Astrocyte of the hippocampus (primary cell): ENCODE measurements at places on chromosomes 6 and 20.
A peak's percentile ranks its signal among the peaks of the same experiment; 100 is the strongest.

DNA sequence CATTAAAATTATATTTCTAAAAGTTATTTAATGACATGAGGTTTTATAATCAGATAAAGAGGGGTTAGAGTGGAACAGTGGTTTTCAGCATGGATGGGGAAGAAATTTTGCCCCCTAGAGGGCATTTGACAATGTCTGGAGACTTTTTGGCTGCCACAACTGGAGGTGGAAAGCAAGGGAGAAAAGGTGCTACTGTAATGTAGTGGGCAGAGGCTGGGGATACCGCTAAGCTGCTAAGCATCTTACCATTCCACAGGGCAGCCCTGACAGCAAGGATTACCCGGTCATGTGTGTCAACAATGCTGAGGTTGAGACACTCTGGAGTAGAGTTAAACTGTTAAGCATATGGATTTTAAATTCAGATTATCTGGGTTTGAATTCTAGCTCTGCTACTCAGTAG, 52.9 kb upstream of the FABP7 start:
- peak; percentile 43 for DNase-seq

GRCh38 chr6:148166339-148166968, 176.2 kb upstream of the SASH1 start:
- peak; percentile 70 for DNase-seq

DNA sequence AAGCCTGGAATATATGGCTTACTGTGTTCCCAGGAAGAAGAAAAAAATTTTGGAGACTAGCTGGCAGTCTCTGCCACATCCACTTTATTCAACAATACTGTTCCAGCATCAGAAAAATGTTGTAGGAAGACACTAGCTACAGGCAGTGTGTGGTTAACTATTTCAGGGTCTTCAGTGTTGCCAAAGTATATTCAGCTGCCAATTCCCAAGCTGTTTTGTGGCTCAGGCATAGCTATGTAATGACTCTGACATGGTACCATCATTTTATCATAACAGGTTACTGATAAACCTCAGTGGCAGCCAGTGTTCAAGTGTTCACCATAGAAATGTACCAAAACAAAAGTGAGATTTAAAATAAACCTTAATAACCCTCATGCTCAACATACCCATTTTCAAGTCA, 503.1 kb downstream of the ADGRB3 start:
- peak; percentile 79 for DNase-seq

DNA sequence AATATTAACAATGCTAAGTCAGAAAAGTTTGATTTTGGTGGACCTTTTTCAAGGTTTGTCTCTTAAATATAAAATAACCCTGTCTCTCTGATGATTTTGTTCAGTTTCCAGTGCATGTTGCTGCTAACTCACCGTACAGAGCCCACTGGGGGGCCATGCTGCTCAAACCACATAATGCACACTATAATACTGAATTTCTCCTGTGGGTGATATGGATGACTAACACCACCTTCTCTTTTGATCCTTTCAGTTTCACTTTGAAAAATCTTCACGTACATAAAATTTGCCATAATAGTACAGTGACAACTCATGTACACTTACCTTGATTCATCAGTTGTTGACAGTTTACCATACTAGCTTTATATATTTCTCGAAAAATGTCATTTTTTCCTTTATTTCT, 506.6 kb upstream of the MAN1A1 start:
- peak; percentile 6 for DNase-seq

- DNase-seq = peak; percentile 35
These were observed 8.1 kb downstream of the NEDD9 start for GRCh38 chr6:11224252-11224965.

GRCh38 chr20:21358737-21359136, 38.6 kb downstream of the NKX2-4 start:
- no peak for DNase-seq

- DNase-seq = no peak
These were observed 188.2 kb downstream of the ZFP64 start for GRCh38 chr20:52003415-52003814.

GRCh38 chr6:112113918-112114317, 26.5 kb downstream of the FAM229B start:
- DNase-seq = no peak

DNA sequence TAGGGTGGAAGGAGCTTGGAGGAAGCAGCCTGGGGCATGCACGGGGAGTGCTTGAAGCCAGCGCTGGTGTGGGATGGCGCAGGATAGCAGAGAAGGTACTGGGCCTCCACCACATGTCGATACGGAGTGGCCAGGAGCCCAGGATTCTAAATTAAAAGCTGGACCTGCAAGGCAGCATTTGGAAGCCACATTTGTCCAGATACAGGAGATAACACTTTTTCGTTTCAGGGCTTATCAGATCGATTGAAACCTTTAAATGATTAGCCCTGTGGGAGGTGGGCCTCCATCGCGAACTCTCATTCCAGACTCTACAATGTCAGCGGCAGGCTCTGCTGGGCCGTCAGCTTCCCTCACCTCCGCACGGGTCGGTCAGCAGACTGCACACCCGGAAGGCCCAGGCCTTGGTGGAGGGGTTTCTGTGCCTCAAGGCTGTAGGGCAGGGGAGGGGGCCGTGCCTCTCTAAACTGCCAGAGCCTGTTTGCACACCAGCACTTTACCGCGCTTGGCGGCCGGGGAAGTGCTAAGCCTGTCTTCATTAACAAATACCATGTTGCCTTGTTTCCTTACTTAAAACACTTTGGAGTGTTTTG, 17.9 kb downstream of the EDN3 start:
- DNase-seq = no peak

GRCh38 chr6:157562997-157563396, 182.0 kb downstream of the ZDHHC14 start:
- no peak for DNase-seq

DNA sequence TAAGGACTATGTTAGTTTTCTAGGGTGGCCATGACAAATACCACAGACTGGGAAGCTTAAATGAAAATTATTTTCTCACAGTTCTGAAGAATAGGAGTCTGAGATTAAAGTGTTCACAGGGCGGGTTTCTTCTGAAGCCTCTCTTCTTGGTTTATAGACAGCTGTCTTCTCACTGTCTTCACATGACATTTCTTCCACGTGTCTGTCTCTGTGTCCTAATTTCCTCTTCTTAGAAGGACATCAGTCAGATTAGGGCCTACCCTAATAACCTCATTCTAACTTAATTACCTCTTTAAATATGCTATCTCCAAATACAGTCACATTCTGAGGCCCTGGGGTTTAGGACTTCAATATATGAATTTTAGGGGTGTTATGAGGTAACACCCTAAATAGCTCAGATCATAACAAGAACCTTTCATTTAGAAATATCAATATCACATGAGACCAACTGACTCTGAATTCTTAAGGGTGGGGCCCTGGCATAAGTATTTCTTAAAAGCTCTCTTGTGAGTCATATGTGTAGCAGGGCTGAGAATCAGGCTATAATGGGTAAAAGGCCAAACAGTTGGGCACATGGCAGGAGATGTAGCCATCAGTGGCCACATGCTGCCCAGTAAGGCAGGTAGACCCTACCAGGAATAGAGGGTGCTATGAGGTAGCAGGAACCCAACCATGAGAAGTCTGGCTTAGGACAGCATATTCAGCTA, 62.0 kb upstream of the TENT5A start:
- DNase-seq = no peak

GRCh38 chr6:132902901-132903300, 88.5 kb downstream of the RPS12 start:
- DNase-seq = peak; percentile 60

GRCh38 chr6:154605178-154605881, 94.8 kb upstream of the CNKSR3 start:
- peak; percentile 76 for DNase-seq

- DNase-seq = no peak
These were observed 157.5 kb upstream of the TBX18 start for GRCh38 chr6:84921891-84922290.

DNA sequence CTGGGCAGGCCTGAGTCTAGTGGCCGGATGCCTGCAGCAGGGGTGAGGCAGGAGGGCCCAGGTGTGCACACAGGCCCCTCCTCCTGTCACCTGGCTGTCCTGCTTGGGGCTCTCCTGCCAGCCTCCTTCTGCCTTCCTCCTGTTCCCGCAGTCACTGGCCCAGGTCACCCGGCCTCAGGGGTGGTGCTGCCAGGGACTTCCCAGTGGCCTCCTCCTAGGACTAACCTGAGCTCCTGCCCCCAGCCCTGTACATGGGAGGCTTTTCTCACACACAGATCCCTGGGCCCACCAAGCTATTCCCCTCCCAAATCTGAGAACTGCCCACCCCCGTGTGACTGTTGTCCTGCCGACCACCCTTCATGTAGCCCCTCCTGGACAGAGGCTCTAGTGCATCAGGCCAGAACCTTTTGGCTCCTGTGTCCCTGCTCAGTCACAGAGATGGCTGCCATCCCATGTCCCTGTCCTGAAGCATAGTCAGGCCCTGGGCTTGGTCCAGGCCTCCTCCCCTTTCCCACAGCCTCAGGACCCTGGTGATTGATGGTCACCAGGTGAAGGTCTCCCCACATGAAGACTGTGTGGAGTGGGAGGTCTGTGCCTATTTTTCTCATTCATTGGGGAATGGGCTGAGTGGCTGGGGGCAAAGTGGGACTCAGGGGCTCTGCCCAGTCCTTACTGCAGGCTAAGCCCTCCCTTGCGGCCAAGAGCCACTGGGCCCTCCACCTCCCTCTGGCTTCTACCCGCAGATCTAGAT, 1.1 kb upstream of the ULBP1 start:
- no peak for DNase-seq

DNA sequence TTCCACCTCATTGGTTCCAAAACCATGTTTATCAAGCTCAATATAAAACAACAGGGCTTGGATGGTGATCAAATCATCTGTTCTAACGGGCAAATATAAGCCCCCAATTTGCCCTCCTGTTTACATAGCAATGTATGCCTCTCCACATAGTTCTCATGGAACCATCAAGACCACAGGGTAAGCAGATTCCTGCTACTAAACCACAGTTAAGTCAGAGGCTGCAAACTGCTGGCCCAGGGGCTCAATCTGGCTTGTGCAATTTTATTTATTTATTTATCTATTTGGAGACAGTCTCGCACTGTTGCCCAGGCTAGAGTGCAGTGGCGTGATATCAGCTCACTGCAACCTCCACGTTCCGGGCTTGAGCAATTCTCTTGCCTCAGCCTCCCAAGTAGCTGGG, 18.9 kb upstream of the MTHFD1L start:
- no peak for DNase-seq

DNA sequence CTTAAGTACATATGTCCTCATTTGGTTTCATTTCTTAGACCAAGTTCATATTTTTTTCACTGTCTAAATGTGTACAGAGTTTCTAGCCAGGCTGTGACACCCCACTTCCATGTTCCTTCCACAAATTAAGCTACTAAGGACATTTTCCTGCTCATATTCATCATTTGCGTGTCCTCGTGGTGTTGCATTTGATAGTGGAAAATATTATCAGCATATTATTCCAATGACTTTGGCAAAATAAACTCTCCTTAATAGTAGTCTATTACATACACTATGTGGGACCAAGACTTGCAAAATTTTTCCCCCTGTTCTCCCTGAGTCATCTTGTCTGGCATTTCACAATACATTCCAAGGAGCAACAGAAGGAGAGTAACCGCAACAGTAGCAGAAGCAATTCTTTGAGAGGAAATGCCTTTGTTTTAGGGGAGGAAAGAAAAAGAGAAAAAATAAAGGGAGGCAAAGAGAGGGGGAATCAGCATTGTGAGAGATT, 599.2 kb downstream of the COL12A1 start:
- DNase-seq = peak; percentile 73

DNA sequence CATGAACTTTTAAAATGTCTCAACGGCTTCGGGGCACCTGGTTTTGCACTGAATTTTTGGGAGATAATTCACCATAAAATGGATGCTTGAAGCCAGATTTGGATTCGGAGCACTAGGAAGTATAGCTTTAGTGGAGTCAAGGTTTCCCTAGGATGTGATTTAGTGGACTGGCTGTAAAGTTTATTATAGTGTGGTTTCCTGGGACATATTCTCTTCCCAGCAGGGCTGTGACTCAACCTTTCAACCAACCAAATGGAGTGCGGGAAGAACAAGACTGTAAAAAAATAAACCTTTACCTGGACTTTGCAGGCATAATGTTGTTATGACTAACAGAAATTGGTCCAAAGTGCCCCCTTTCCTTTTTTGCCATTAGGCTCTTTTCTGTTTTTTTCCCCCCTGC, 327.4 kb upstream of the MAN1A1 start:
- peak; percentile 22 for DNase-seq

DNA sequence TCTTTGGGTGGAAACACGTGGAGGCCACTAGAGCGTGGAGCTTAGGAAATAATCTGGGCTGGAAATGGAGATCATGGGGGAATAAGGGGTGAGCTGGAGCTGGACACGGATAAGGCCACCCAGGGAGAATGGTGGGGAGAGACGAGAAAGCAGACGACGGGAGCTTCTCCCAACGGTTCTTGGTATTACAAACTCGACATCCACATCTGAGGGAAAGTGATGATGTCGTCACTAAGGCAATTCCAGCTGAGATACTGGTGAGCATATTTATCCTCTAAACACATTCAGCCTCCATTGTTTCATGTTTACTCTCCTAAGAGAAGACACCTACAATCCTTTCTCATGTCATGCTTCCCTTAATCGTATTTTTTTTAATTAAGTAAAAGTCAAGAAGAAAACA, 50.2 kb upstream of the SNX9 start:
- DNase-seq = no peak

GRCh38 chr6:142566628-142567396, 265.0 kb downstream of the ADGRG6 start:
- DNase-seq = peak; percentile 70

DNA sequence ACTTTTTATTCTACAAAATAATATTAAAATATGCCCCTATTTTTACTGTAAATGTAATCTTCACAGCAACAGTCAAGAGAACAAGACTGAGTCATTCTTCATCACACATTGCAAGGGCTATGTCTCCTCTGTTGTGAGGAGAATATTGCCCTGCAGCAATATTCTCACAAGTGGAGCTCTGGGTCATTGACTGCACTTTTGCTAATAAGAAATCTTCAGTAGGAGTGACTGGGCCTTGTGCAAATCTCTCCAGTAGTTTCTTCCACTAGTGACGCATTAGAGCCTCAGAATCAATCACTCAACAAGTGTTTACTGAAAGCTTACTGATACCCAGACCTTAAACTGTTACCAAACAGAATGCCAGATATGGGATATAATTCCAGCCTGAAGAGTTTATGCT, 49.1 kb downstream of the LAMA2 start:
- DNase-seq = no peak

GRCh38 chr20:54914995-54915394, 439.6 kb downstream of the DOK5 start:
- DNase-seq = no peak

- DNase-seq = peak; percentile 29
These were observed 2.8 kb upstream of the FOXC1 start for GRCh38 chr6:1606780-1607515.

DNA sequence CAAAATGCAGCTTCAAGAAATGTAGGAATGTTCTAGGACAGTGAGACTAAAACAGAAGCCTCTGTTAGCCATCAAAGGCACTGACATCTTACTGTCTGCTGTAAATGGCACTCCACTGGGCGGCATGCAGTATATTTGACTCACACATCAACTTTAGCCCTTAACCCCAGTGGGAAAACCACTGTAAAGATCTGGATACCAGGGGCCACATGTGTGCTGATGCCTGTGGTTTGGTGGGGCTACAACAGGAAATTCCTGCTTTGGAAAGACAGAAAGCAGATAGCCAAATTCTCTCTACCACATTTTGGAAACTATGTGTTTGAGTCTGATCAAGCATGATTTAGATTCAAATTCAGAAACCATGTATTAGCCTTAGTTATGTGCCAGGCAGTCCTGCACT, 4.3 kb downstream of the PFDN4 start:
- peak; percentile 62 for DNase-seq
